RWPE2 (cell line): ENCODE measurements at places on chromosomes 16 and 17.

- H3K27ac ChIP-seq, result no peak overlapping the region
- DNase-seq, result no peak
- H3K4me1 ChIP-seq, result no peaks in the 10 kb centered on the region
- H3K4me3 ChIP-seq, result no peak overlapping the region
These were observed 18.3 kb upstream of the TNFRSF13B start for GRCh38 chr17:16989953-16990860.

DNA sequence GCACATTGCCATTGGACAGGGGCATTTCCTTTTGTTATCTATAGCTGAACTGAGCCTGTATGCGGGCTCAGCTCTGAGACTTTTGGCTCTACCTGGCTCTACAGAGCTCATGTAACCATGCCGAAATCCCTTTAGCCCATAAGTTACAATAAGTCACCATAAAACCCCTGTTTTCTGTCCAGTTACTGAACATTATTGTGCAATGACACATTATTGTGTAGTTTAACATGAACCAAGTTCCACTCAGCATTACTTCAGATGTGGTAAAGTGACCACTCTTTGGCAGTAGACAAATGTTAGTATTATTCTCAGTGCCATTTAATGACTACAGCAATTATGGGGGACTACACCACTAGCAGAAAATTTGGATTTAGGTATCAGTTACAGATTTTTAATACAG lies 65.4 kb upstream of the RASL10B start:
- no peaks in the 10 kb centered on the region for H3K4me1 ChIP-seq
- H3K4me3 ChIP-seq, result no peak overlapping the region
- no peak for DNase-seq
- H3K36me3 ChIP-seq, result peaks cover 93% of the 10 kb centered on the region
- no peaks in the 10 kb centered on the region for H3K27me3 ChIP-seq

DNA sequence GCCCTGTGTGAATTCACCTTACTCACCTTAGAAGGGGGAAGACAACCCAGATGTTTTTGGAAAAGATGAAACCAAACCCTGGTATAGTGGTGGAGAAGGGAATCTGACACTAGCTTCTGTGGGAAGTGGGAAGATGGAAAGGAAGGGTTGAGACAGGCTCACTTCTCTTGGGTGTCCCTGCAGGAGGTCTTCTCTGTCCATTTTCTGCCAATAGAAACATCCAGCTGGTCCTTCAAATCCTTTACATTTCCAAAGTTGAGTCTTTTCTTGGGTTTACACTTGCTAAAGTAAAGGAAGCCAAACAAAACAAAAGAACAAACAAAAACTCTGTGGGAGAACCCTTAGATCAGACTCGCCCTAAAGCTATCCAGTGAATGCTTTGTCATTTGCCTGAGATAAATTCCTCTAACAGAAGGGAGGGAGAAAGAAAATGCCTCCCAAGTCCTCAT lies 10.2 kb downstream of the HOXB1 start:
- DNase-seq, result no peak
- no peak overlapping the region for H3K4me3 ChIP-seq
- no peaks in the 10 kb centered on the region for H3K4me1 ChIP-seq
- no peaks in the 10 kb centered on the region for H3K36me3 ChIP-seq
- H3K27ac ChIP-seq, result no peak overlapping the region

- no peak overlapping the region for H3K27ac ChIP-seq
- no peaks in the 10 kb centered on the region for H3K4me1 ChIP-seq
- no peaks in the 10 kb centered on the region for H3K36me3 ChIP-seq
- H3K4me3 ChIP-seq, result no peak overlapping the region
- no peak for DNase-seq
- H3K27me3 ChIP-seq, result no peaks in the 10 kb centered on the region
These were observed 4.0 kb downstream of the STXBP4 start for GRCh38 chr17:54972406-54973138.

DNA sequence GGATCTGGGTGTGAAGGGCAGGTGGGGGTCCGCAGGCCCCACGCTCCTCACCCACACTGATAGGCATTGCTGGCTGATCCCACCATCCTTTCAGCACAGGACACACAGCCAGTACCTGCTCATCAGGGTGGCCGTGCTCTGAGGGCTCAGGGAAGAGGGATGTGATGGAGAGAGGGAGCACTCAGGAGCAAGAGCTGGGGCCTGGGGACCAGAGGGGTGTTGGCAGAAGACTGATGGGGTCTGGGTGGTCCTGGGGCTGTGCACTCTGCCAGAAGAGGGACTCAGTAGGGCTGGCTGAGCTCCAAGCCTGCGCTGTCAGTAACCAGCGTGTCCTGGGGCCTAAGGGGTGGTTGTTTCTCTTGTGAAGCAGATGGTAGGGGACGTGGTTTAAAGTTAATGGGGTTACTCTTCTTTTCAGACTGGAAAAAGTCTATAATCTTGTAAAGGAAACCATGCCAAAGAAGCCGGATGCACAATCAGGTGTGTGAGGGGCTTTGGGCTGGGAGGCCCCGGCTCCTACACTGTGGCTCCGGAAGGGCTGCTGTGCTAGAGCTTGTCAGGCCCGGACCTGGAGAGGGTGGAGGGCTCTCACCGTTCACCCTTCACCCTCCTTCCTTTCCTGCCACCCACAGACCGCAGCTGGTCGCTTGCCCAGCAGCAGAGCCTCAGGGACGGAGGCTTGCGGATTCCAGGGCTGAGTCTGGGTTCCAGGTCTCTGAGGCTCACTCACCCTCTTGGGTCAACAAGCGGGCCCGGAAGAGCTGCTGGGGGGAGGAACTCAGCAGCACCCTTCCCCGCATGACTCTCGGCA lies 27.8 kb downstream of the POLR3E start:
- H3K36me3 ChIP-seq, result peaks cover 65% of the 10 kb centered on the region
- no peak overlapping the region for H3K4me3 ChIP-seq
- no peak overlapping the region for H3K27ac ChIP-seq
- no peaks in the 10 kb centered on the region for H3K4me1 ChIP-seq
- DNase-seq, result no peak
- no peaks in the 10 kb centered on the region for H3K27me3 ChIP-seq

GRCh38 chr16:22054847-22055590 lies 37.3 kb upstream of the VWA3A start:
- no peak overlapping the region for H3K4me3 ChIP-seq
- H3K27ac ChIP-seq, result no peak overlapping the region
- H3K27me3 ChIP-seq, result no peaks in the 10 kb centered on the region
- peaks cover 18% of the 10 kb centered on the region for H3K4me1 ChIP-seq
- peaks cover 28% of the 10 kb centered on the region for H3K36me3 ChIP-seq
